Dermis microvascular lymphatic vessel endothelial cell (primary cell): ENCODE measurements at places on chromosomes 1 and 21.

- no peak for DNase-seq
Observed at GRCh38 chr1:93703643-93704042, 22.0 kb upstream of the BCAR3 start.

GRCh38 chr1:214351551-214352277 is 70.8 kb downstream of the SMYD2 start:
- no peak for DNase-seq

DNA sequence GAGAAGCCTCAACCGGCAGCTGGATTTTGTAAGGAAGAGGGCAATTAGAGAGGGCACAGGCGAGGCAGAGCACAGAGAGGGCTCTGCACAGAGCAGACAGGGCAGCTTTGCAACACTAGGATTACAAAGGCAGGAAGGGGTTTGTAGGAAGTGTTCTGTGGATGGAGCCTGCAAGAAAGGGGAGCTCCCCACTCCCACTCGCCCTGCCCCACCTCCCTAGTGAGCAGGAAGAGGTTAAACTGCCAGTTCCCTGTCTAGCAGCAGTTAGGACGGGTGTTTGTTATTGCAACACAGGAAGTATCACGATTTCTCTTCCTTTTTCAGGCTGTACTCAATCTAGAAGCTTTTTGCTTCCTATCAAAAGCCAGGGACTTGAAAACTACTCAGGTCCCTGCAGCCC is 63.3 kb upstream of the LRRC8D start:
- peak; percentile 17 for DNase-seq

DNA sequence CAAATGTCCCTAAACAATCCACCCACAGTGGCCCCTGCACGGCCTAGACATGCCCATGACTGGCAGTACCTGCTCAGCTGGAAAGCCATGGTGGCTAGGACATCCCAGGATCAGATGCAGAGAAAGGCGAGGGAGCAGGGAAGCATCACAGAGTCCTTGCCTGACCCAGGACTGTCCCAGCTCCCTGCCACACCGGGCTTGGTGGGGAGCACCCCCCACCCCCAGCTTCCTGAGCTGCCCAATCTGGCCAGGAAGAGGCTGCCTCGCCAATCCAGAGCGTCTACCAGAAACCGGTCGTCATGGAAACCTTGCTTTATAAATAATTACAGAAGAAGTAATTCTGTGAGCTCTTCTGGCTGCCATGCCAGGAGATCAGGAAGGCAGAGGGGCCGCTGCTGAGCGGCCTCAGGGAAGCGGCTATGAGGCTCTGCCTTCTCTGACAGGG is 34.8 kb downstream of the ACOT7 start:
- DNase-seq: peak; percentile 91

- DNase-seq: no peak
Observed at GRCh38 chr1:4602462-4603294, 51.7 kb upstream of the AJAP1 start.
